ENCODE measurements at places on chromosomes 7 and 10.

DNA sequence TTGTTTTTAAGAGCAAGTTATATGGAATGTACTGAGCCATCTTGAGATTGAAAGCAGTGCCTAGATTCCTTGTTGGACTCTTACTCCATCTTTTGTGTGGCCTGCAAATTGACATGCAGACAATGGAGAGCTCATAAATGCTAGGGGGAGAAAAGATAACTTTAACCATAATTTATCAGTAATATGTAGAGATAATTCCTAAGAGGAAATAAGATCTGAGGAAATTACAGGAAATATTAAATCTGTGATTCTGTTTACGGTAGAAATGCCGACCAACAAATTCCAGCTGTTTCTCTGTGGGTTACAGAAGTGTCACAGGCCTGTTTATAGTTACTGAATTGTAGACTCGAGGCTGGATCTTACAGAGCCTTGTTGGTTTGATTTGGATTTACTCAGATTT lies 348.0 kb downstream of the SUGCT start:
- no peak for DNase-seq

DNA sequence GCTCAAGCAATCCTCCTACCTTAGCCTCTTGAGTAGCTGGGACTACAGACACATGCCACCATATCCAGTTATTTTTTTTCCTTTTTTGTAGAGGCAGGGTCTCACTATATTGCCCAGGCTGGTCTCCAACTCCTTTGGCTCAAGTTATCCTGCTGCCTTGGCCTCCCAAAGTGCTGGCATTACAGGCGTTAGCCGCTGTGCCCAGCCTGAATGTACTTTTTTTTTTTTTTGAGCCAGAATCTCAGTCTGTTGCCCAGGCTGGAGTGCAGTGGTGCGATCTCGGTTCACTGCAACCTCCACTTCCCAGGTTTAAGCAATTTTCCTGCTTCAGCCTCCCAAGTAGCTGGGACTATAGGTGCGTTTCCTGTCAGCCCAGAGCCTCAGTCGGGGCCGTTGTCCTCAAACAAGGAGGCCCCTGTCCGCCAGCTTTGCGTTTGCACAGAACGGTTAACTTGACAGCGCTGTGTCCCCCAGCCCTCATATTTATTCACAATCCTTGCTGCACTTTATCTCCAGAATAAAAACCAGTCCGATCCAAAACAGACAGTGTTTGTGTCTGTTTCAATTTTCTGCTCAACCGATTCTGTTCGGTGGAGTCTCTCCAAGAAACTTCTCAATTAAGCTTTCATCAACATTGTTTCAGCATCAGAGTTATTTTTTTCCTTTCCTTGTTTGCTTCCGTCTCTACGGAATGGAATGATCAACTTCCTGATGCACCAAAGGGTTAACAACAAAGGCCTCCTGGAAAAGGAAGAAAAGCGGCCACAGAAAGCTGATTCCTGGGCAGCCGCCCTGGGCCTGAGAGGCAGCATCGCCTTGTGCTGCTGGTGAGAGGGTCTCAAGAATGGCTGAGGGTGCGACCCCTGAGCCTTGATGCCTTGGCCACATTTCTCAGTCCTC lies 64.5 kb downstream of the PDIA4 start:
- no peak for DNase-seq

DNA sequence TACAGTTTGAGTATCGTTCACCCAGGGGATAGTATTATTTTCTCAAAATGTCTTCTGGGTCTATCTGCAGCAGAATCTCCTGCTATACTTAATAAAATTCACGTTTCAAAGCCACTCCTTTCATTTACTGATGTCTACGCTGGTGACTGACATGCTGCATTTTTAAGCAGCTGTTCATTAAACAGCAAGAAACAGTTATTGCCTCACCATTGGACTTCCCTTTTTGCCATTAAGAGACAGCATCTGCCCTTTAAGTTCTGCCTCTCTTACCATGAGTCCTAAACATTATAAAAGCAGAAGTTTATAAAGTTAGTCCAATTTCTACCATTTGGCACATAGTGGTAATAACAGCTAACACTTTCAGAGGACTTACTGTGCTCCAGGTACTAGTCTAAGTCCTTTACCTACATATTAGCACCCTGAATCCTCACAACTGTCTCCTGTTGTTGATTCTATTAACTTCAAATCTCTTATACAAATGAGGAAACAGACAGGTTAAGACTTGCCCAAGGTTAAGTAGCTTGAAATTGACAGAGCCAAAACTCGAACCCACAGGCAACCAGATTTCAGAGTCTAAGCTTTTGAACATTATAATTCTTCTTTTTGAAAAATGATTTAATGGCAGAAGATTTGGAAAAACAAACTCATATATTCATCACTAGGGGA lies 169.5 kb downstream of the SNX13 start:
- DNase-seq: no peak

- DNase-seq: no peak
These were observed 78.7 kb downstream of the FEZF1 start for GRCh38 chr7:122225874-122226273.

DNA sequence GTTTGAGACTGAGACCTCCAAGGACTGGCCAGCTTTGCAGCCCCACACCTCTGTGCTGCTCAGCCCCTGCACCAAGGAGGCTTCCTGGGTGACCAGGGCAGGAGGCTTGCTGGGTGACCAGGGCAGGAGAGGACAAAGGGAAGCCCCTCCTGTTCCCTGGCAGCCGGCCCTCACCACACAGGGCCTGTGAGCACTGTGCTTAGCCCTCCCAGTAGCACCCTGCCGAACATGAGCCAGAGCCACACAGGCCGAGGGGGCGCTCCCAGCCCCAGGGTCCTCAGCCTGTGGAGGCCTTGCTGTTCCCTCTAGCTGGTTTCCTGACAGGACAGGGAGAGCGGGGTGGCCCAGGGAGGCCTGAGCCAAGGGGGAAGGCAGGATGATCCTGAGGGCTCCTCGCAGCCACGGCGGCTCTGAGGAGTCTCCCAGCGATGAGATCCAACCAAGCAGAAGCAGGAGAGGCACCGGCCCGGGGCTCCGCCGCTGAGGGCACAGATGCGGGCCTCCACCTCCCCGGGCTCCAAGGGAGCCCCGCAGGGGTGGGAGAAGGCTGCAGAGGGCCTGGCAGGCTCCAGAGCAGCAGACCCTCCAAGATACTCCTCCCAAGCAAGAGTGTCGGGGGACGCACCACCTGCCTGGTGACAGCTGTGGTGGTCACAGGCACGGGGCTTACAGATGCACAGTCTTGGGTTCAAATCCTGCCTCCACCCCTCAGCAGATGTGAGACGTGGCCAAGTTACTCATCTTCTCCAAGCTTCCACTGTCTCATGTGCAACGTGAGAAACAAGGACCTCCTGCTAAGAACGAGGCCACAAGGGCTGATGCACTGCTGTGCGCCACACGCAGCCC lies 22.5 kb downstream of the WDR86 start:
- no peak for DNase-seq

DNA sequence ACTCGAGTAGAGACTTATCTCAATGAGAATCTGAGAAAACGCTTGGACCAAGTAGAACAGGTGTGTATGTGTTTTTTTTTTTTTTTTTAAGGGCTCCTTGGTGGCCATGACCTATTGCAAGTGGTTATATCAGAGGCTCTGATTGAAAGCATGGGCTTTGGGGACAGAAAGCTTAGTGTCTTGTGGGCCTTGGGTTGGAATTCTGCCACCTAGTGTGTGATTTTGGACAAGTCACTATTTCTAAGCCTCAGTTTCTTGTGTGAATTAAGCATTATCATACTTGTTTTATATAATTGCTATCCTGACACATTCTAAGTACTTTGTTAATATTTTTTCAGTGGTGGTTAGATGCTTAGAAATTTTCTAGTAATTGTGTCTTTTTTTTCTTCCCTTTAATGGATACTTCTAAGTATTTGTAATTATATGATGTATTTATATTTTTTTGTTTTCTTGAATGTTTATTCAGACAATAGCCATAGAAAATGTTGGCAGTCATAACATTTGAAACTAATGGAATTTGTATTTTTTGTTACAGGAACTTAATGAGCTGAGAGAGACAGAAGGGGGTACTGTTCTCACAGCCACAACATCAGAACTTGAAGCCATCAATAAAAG lies 33.1 kb downstream of the SMC3 start:
- DNase-seq: no peak

DNA sequence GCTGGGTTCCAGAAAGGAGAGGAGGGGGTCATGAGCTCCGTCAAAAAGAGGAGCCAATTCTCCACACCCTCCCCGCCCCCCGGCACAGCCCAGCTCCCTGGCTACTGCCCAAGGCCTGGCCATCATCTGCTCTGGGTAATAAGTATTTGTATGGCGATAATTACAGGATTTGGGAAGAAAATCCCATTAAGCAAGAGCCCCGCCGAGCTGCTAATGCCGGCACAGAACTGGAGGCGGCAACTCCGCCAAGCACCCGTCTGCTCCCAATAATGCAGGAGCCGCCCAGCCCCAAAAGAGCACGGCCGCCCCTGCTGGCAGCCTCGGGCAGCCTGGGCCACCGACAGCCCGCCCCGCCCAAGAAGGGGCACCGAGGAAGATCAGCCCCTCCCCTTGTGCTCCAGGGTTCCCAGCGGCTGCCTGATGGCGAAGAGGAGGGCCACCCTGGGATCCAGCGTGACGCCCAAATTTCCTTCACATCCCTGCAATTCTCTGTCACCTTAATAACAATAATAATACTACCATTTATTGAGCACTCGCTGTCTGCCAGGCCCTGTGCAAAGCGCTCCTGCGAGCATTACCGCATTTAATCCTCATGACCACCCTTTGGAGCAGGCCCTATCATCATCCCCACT lies 5.9 kb downstream of the SLIT1 start:
- DNase-seq: no peak

GRCh38 chr7:27189295-27189996 lies 4.4 kb upstream of the HOXA11 start:
- no peak for DNase-seq

GRCh38 chr10:49647554-49647953 lies 31.9 kb upstream of the C10orf53 start:
- DNase-seq: no peak

- DNase-seq: no peak
These were observed 91.5 kb downstream of the RTKN2 start for GRCh38 chr10:62177111-62177510.

GRCh38 chr10:396535-397220 lies 261.4 kb downstream of the ZMYND11 start:
- no peak for DNase-seq

DNA sequence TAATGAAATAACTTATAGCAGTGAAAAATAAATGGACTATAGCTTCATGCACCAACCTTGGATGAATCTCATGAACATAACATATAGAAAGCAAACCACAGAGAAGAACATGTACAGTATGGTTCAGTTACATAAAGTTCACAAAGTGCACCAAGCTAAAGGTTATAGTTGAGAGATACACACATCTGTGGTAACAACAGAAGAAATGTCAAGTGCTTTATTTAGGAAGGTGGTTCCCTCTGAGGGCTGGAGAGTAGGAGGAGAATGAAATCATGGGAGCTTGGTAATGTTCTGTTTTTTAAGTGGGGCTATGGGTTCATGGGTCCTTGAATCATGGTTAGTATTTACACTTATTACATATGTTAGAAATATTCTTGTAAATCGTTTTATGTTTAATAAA lies 323.3 kb downstream of the PHTF2 start:
- no peak for DNase-seq

DNA sequence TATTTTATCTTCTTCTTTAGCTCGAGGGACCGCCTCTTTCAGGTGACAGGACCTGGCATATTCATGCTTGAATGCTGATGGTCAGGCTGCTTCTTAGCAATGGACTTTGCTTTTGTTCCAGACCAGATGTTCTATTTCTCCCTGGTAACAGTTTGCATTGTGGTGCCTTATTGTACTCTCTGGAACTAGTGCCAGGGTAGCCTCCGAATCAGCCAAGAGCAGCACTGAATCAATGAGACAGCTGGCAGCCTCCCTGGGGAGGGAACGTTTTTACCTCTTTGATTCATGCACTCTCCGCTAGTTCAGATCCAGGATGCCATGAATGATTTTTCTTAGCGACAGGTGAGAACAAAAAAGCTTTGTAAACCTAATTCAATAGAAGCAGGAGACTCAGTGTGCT lies 54.1 kb upstream of the NXPH1 start:
- no peak for DNase-seq

DNA sequence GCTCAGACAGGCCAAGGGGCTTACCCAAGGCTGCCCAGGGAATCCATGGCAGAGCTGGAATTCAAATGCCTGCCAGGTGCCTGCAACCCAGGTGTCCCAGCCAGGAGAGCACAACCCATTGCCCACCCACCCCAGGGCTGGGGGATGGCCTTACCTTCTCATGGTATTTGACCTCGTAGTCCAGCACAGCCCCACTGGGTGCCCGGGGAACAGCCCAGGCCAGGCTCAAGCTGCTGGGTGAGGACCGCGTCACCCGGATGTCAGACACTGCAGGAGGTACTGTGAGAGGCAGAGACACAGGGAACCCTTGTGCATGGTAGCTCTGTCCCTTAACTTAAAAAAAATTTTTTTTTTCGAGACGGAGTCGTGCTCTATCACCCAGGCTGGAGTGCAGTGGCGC lies 9.0 kb downstream of the EPHB4 start:
- DNase-seq: no peak

DNA sequence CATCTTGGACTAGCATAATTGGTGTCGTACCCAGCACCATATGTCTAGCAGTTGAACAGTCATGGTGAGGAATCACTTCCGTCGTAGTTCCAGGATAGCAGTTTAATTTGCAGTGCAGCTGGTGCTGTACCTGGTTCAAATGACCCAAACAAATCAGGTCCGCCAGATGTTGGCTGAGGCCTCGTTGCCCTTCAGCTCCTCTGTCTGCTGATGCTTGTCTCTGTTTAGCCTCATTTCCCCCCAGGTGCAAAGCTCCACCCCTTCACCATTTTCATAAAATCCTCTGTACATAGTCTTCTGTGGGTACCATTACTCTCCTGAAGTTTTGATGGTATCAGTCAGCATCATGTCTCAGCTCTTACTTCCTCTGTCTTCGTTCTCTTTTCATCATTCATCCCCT lies 35.1 kb downstream of the UMAD1 start:
- no peak for DNase-seq

- DNase-seq: no peak
These were observed 67.5 kb upstream of the ARHGAP21 start for GRCh38 chr10:24791084-24791726.

DNA sequence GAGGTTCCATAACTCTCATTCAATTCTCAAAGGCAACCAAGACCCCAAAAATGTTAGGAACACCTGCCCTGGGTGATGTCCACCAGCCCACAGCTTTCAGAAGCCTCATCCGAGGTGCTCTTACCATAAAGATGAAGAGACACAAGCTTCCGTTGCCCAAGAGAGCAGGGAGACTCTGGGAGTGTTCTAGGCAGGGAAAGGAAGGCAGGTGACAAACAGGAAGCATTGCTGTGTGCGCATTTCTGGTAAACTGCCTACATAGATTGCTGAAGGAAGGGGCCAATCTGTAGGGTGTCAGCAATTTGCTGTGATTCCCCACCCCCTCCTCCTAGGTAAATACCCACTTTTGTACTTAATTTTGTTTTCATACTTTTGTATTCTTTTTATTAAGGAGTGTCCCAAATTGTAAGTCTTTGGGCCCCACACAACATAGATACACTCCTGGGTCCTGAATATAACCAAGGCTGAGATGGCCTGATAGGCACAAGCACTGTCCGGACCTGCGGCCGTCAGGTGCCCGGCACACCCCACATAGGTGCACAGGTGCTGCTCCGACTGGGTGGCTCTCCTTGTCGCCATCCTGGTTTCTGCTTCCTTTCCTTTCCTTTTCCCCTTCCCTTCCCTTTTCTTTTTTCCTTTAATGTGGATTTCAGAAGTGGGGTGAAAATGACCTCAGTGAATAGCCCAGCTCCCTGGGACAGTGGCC lies 51.4 kb upstream of the SMNDC1 start:
- DNase-seq: no peak

GRCh38 chr10:34821587-34822585 lies 6.8 kb upstream of the PARD3 start:
- no peak for DNase-seq

- no peak for DNase-seq
These were observed 77.8 kb downstream of the TBXAS1 start for GRCh38 chr7:139906879-139907278.

- DNase-seq: no peak
These were observed 31.7 kb downstream of the CAMK2B start for GRCh38 chr7:44293561-44294324.
